Putamen (tissue), 1 donor: ENCODE measurements at places on chromosomes 5 and 9.

GRCh38 chr5:180138976-180139730 lies 67.6 kb upstream of the RNF130 start:
- DNase-seq = no peak

GRCh38 chr9:110303133-110303532 lies 34.5 kb downstream of the TXNDC8 start:
- no peak for DNase-seq

GRCh38 chr5:73280821-73281746 lies 108.1 kb downstream of the TMEM174 start:
- DNase-seq = no peak

DNA sequence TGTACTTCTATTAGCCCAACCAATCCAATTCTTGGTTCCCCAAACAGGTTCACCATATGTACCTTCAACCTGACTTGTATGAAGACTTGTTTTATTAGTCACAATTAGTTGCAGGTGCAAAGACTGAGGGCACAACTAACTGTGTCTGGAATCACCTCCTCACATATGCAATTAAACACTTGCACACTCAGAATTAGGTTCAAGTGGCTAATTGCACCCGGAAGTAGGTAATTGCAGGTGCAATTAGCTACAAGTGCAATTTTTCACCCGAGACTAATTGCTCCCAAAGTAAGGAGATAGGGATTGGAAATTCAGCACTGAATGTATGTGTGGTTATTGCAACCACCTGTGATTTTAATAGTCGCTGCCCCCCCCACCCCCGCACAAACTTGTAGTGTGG lies 338.9 kb downstream of the ZSWIM6 start:
- DNase-seq = no peak

DNA sequence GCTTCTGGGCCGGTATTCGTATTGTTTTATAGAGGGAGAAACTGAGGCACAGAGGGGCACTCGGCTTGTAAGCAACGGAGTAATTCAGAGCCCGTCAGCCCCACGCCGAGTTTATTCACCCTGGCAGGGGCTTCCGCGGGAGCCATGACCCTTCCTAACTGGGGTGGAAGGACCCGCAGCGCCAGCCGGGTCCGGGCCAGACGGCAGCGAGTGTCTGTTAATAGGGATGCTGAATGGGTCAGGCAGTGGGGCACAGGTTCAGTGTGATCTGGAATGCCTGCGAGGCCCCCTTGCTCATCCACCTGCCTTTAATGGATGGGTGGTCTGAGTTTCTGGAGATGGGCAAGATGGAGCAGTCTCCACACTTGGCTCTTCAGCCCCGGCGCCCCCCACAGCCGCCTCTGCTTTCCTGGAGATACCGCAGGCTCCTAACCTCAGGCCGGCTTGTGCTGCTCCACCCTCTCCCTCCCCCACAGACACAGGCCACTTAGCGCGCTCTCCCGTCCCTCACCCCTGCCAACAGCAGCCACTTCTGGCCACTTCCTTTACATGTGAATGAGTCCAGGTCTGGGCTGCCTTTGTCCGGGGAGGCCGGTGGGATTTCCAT lies 147.1 kb downstream of the ERCC6L2 start:
- DNase-seq = no peak

DNA sequence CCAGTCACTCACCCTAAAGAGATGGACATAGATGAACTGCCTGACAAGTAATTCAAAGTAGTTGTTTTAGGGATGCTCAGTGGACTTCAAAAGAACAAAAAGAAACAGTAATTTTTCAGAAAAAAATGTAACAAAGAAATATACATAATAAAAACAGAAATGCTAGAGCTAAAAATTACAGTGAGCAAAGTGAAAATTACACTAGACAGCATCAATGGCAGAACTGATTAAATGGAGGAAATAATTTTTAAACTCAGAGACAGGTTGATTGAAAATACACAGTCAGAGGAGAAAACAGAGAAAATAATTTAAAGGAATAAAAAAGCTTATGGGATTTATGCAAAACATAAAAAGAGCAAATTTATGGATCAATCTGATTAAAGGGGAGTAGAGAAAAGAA lies 1968.4 kb downstream of the EFNA5 start:
- DNase-seq = no peak

GRCh38 chr5:98679963-98680362 lies 93.5 kb upstream of the RGMB start:
- no peak for DNase-seq
